ENCODE measurements at places on chromosomes 2 and 18.

- no peak for DNase-seq
Observed at GRCh38 chr18:57728941-57729511, 74.1 kb downstream of the ATP8B1 start.

DNA sequence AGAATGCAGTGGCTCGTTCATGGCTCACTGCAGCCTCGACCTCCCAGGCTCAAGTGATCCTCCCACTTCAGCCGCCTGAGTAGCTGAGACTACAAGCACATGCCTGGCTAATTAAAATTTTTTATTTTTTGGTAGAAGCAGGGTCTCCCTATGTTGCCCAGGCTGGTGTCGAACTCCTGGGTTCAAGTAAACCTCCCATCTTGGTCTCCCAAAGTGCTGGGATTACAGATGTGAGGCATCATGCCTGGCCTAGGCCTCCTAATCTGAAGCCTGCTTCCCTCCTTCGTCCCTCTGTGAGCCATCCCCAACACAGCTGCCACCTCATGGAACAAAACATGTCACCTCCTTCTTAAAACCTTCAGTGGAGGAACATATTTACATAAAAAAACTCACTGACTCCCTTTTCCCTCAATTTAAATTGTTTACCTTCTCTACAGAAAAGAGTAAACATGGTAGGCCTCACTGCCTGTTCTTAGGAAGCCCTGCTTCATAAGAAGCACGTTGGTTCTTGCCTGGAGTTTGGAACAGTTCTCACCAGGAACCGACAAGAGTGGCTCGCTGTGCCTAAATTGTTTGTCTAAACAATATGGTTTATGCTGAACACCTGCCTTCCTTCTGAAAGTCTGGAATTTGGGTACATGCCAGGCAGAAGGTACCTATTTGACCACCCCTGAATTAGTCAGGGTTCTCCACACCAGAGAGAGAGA is 12.1 kb upstream of the RHOB start:
- DNase-seq = peak; percentile 89

GRCh38 chr2:66840321-66841002 is 405.5 kb downstream of the MEIS1 start:
- no peak for DNase-seq

DNA sequence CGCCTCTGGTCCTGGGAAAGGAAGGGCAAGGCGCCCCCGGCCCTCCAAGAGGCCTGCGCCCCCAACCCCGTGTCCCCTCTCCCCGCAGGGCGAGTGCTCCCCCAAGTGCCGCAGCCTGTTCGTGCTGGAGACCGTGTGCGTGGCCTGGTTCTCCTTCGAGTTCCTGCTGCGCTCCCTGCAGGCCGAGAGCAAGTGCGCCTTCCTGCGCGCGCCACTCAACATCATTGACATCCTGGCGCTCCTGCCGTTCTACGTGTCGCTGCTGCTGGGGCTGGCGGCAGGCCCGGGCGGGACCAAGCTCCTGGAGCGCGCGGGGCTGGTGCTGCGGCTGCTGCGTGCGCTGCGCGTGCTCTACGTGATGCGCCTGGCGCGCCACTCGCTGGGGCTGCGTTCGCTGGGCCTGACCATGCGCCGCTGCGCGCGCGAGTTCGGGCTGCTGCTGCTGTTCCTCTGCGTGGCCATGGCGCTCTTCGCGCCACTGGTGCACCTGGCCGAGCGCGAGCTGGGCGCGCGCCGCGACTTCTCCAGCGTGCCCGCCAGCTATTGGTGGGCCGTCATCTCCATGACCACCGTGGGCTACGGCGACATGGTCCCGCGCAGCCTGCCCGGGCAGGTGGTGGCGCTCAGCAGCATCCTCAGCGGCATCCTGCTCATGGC is 52.4 kb downstream of the SLC66A2 start:
- no peak for DNase-seq

DNA sequence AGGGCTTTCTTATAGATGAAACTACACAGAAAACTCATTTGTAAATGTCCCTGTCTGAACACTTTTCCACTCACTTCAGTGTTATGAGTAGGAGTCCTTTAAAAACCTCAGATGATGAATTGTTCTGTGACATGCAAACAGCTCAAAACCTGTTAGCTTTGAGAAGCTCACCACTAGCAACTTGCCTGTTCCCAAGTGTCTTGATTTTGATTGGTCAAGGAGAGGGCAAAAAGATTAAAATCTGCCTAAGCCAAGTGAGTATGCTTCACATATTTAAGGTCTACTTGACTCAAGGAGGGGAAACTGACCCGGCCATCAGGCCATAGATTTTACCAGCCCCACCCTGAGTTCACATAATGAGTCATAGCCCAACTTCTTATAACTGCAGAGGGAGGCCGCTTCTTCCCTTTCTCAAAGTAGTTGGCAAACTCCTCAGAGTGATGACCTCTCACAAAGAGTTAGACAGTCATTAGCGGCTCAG is 45.2 kb upstream of the MEIS1 start:
- DNase-seq = no peak

GRCh38 chr2:36710858-36711515 is 14.5 kb downstream of the VIT start:
- DNase-seq = no peak

DNA sequence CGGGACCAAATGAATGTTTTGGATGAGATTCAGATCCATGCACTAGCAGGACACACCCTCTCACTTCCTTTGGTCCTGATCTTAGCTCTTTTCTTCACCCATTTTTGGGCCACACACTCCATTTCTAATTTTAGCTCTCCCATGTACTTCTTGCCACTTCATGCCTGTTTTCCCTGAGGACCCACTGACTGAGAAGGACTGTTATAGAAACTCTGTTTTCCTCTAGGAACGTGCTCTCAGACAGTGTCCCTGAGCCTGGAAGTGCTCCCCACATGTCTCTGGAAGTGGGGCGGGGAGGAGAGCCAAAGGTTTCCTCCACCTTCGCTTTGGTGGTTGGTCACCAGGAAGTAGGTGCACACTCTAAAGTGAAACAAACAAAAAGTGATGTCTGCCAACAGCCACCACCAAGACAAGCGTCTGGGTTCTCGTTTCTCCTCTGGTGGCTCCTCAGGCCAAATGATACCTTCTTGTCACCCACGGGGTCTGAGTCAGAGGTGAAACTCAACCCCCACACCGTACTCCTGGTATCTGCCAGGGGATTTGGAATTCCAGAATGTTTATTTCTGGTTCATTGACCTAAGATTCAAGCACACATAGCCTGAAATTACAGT is 74.7 kb downstream of the MERTK start:
- DNase-seq = no peak

GRCh38 chr2:218368621-218369153 is 12.0 kb downstream of the CATIP start:
- DNase-seq = no peak

- DNase-seq = no peak
Observed at GRCh38 chr2:212640428-212640827, 101.8 kb upstream of the ERBB4 start.

- DNase-seq = no peak
Observed at GRCh38 chr2:3175568-3175955, 202.1 kb downstream of the EIPR1 start.

- no peak for DNase-seq
Observed at GRCh38 chr2:15169326-15170069, 391.6 kb downstream of the NBAS start.
